Spinal cord (tissue), 10 donors: ENCODE measurements at places on chromosomes 7 and 10.
A peak's percentile ranks its signal among the peaks of the same experiment; 100 is the strongest.

DNA sequence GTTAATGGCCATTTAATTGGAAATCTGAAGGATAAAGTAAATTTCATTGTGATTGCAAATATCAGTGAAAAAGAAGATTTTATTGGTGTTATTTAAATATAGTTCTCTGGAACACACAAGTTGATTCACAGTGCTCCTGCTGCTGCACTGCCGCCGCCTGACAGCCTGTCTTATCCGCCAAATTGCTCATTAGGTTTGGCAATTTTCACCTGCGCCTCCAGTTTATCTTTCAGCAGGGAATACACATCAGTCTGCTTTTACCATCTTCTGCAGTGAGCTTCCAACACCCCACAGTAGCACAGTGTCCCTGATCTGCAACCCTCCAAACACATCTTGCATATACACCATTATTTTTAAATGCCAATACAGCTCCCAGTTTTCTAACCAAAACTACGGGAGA lies 308.3 kb downstream of the PARD3 start:
- DNase-seq = no peak

DNA sequence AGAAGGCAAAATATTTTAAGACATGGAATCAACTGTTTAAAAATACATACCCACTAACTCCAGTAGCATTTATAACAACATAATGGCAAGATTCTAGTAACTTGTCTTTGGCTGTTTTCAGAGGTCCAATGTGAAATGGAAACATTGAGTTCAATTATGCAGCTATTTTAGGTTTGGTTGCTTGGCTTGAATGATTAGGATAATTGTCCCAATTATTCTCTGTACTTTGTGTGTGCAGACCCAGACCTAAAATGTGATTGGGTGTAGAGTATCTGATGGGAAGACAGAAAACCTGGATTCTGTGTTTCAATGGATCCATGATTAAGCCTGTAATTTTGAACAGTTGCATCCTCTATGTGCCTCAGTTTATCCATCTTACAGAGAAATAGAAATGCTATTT lies 392.7 kb upstream of the NFE2L3 start:
- no peak for DNase-seq

DNA sequence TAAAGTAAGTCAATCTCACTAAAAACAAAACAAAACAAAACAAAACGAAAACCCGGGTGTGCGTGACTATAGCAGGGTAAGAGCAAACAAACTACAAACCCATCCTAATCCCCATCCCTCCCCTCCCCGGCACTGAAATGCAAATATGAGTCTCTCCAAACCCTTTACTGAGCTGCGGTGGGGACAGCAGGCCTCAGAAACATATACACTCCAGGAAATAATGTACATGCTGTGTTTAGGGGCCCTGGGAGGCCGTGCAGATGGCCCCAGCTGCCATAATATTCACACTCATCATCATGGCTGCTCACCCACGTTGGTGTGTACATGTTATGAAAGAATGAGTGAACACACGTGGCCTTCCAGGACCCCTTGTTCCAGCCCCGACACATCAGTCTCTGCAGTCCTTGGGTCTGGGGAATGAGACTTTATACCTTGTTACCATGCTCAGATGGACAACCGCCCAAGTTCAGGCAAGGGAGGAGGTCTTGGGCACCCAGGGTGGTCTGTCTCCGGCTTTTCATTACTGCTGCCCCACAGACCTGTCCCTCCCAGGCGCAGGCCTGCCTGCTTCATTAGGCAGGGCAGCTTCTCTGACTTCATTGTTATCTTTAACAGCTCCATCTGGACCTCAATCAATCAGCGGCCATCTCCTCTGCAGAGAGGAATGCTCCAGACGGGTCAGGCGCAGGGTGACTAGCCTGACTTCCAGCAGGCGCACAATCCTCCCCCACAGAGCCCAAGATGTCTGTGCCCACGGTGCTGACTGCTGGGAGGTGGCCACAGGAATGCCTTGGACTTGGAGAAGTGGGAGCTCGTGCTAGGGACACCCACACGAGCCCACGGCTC lies 20.6 kb downstream of the HSPA12A start:
- DNase-seq = peak; percentile 60

DNA sequence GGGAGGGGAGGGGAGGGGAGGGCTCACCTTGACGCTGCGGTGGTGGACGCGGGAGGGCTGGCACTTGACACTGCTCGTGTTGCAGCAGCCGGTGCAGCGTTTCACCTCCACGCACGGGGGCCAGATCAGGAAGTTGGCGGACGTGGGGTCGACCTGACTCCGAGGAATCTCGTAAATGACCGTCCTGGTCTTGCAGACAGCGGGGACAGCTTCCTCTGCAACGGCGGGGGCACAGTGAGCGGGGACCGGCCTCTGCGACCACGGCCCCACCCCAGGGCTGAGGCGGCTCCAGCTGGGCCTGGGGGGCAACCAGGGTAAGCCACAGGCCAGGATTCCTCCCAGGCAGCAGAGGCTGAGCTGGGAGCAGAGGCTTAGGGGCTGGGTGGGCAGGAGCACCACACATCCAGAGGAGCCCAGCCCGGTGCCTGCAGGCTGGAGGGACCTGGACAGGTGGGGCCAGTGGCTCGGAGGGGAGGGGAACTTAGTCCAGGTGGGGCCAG lies 8.8 kb downstream of the PDGFA start:
- no peak for DNase-seq

- DNase-seq = no peak
Measured at GRCh38 chr7:127715272-127715671, 63.3 kb downstream of the SND1 start.

DNA sequence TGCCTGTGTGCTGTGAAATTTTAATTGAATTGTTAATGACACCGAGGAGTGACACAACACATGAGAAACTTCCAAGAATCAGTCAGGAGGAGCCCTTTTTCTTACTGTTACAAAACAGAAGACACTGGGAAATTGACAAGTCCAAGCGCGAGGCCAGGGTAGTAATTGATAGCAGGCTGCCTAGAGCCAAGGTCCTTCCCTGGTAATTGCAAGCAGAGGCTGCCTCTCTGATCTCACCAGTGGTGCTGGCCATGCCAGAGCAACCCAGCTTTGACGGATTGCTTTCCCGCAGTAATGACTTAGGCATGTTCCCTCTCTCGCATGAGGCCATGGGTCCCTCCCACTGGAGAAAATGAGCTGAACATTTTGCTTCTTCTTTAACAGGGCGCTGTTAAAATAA lies 111.5 kb downstream of the LRMDA start:
- DNase-seq = no peak

DNA sequence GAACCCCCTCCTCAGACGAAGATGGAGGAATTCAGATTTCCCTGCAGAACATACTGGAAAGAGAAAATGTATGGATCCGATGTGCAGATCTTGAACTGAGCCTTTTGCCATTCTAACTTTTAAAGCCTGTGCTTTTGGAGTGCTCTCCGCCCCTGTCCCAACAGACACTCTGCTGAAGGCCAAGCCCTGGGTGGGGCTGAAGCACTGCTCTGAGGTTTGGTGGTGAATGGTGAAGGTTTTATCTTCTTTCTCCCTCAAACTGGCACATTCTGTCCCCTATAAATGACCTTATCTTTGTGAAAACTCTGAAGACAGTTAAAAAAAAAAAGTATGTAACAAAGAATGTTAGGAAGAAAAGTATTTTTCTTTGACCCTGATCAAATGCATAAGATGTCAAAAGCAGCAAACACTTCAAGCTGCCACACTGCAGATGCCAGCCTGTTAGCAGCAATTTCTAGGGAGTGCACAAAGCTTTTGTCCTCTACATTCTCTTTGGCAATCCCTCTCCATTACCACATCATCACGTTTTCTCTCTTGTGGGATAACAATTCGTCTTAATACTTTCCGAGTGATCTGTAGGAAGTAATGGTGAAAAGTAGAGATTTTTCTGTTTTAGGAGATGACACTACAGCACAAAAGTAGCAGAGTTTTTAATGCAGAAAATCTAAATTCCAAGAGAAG lies 137.3 kb upstream of the CCDC6 start:
- no peak for DNase-seq

GRCh38 chr7:193481-194251 lies 1.3 kb downstream of the FAM20C start:
- DNase-seq = no peak

- DNase-seq = no peak
Measured at GRCh38 chr10:77120012-77120411, 517.6 kb downstream of the KCNMA1 start.

GRCh38 chr10:18155321-18155720 lies 15.1 kb downstream of the CACNB2 start:
- no peak for DNase-seq

DNA sequence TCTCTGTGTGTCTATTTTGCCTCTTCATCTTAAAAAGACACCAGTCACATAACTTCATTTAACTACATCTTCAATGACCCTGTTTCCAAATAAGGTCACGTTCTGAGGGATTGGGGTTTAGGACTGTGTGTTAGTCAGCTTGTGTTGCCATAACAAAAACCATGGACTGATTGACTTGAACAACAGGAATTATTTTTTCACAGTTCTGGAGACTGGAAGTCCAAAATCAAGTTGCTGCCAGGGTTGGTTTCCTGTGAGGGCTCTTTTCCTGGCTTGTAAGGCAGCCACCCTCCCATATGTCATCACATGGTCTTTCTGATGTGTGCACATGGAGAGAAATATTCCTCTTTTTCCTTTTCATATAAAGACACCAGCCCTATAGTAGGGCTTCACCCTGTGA lies 55.3 kb downstream of the REEP3 start:
- DNase-seq = no peak

GRCh38 chr7:117218700-117219099 lies 104.2 kb downstream of the WNT2 start:
- no peak for DNase-seq
